Left ventricle myocardium inferior (tissue), 1 donor: ENCODE measurements at places on chromosomes 1 and 21.

DNA sequence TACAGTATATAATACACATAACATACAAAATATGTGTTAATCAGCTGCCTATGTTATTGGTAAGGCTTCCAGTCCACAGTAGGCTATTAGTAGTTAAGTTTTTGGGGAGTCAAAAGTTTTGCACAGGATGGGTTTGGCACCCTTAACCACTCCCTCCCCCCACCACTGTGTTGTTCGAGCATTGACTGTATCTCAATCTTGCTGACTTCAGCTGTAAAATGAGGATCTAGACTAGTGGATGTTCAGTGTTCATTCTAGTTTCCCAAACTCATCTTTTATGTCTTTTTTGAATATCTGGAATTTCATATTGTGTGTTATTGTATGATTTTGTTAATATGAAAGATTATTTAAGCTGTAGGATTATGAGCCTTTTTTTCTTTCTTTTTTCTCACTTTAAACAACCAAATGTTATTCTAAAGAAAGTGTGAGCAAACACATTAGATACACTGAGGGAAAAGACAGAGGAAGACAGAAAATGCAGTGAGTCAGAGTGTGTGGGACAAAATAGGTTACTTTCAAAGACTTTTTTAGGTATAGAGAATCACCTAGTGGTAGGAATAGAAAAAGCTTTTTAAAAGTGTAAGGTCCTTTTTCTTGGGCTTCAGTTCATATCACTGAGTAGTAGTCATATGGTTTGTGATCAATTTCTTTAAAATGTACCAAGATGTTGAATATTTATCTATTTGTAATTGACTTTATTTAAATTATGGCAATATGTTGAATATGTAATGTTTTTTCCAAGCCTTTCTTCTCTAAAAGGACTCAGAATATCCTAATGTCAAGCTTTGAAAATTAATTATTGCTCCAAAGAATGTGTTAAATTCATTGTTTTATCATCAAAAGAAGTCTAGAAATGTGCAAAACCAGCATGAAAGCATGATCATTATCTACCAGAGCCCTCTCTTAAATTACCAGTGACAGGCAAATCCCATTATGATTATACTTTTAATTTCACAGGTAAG lies 17.9 kb upstream of the CENPF start:
- DNase-seq: no peak

DNA sequence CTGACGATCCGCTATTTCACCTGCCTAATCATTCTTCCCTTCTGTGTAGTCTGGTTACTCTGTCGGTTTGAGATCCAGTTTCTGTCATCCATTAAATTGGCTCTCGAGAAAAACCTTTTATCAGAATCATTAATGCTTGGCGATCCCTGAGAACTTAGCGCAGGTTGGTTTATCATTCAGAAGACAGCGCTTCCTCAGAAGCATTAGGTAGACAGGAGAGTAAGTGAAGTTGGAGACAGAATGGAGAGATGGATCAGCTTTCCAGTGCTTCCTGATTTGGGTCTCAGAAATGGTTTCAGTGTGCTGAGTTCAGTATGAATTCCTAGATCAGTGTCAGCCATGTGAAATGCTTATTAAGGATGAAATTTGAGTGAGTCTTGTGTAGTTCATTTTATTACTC lies 1.3 kb downstream of the USP1 start:
- DNase-seq: no peak

- no peak for DNase-seq
Measured at GRCh38 chr1:85151446-85151845, 49.4 kb downstream of the SYDE2 start.

GRCh38 chr1:15703562-15703961 lies 19.4 kb downstream of the PLEKHM2 start:
- peak; percentile 74 for DNase-seq

DNA sequence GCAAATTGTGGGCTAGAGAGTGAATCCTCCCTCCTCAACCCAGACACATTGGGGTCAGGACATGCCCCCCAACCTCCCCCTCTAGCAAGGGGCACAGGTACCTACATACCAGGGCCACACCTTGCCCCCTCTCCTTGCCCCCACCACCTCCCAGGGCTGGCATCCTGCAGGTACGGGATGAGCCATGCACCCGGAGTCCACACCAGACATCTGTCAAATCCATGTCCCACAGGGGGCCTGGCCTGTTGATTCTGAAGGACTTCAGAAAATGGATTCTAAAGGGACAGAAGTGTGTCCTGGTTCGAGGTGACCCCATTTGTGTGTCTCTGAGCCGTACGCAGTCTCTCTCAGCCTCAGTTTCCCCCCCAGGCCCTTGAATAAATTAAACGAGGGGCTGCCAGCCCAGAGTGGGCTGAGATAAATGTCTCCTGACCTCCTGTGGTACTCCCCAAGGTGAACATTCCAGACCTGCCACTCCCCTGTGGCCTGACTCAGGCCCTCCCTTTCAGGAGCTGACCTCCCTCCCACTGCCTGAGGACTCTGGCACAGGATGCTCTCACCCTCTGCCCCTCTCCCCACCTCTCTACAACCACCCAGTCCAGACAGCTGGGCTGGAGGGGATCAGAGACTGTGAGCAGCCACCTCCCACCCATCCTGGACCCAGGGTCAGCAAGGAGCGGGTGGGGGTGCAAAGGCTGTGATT lies 94.5 kb downstream of the EPHB2 start:
- no peak for DNase-seq
